T-helper 2 cell treated with Interferon-gamma antibody and Interleukin-4, amounts not matched to agents 100 ng/mL and 5 ng/mL, for 36 hours (primary cell): ENCODE measurements at places on chromosomes 4 and X. TPM values are rescaled to one million over a fixed set of nuclear protein-coding genes. Genes with fewer than 3 reads are reported as not detected.

The PCDH10 gene
- total RNA-seq = not detected in 2 replicates

The CXorf38 gene
- total RNA-seq = 16.7 and 17.2 TPM in 2 replicates

The STPG2 gene
- not detected in 2 replicates for total RNA-seq

The RHOXF2B gene
- total RNA-seq = not detected in 2 replicates

The TCEAL2 gene
- not detected in 2 replicates for total RNA-seq

The ASB9 gene
- 0.77 and 1.2 TPM in 2 replicates for total RNA-seq

The TEX13C gene
- not detected in 2 replicates for total RNA-seq

The DLG3 gene
- 14.2 and 21.1 TPM in 2 replicates for total RNA-seq

The COL25A1 gene
- not detected in 2 replicates for total RNA-seq

The FAM236D gene
- total RNA-seq = not detected in 2 replicates

The AFM gene
- not detected in 2 replicates for total RNA-seq

The TNIP2 gene
- total RNA-seq = 47.0 and 47.2 TPM in 2 replicates

The KCND1 gene
- 3.4 and 4.0 TPM in 2 replicates for total RNA-seq

The TBX22 gene
- not detected in 2 replicates for total RNA-seq

The PDZD11 gene
- total RNA-seq = 34.7 and 35.5 TPM in 2 replicates

The GAGE1 gene
- not detected in 2 replicates for total RNA-seq

The APLN gene
- total RNA-seq = 0.05 and 0.07 TPM in 2 replicates

The SPANXC gene
- not detected in 2 replicates for total RNA-seq

The CPE gene
- total RNA-seq = 0.16 TPM in 1 of 2 replicates, not detected in the other

The NCAPG gene
- total RNA-seq = 60.5 and 64.0 TPM in 2 replicates

The FAM241A gene
- total RNA-seq = 1.6 and 1.7 TPM in 2 replicates

The SCD5 gene
- 0.36 and 0.59 TPM in 2 replicates for total RNA-seq

The TMEM150C gene
- not detected in 2 replicates for total RNA-seq

The TEC gene
- 0.73 and 1.1 TPM in 2 replicates for total RNA-seq

The P2RY4 gene
- 0.20 and 0.34 TPM in 2 replicates for total RNA-seq
